ENCODE measurements at places on chromosomes 6 and 20. TPM values are rescaled to one million over a fixed set of nuclear protein-coding genes. Genes with fewer than 3 reads are reported as not detected.

- H3K4me3 ChIP-seq: no peak overlapping the region
- no peaks in the 10 kb centered on the region for H3K27me3 ChIP-seq
- DNase-seq: no peak
- H3K4me1 ChIP-seq: no peaks in the 10 kb centered on the region
- no peak overlapping the region for H3K27ac ChIP-seq
Measured at GRCh38 chr6:26388014-26388413, 5.1 kb downstream of the BTN2A2 start.

DNA sequence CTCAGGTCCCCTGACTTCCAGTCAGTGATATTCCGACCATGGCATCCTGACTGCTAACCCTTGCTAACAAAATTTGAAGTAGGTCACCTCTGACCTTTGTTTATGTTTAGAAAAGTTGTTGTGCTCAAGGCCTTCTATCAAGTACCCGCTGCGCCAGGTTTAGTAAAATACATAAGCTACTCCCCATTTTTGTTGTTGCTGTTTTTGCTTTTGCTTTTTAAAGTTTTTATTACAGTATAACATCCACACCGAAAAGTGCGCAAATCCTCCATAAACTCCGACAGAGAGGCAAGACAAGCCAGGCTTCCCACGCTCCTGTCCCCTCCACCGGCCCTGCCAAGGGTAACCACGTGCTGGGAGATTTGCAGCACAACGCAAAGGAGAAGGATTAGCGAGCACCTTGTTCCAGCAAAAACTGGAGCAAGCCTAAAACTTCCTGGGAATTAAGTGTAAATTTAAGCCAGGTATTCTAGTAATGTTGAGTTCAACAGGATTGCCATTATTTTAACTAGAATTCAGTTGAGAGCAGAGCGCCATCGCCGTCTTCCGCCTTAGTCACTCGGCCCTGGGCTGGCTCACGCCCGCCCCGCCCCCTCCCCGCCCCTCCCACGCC lies 17.8 kb upstream of the HMGN4 start:
- DNase-seq: peak; percentile 16
- peak overlapping the region; percentile 66 for H3K4me3 ChIP-seq
- peaks cover 26% of the 10 kb centered on the region for H3K4me1 ChIP-seq

DNA sequence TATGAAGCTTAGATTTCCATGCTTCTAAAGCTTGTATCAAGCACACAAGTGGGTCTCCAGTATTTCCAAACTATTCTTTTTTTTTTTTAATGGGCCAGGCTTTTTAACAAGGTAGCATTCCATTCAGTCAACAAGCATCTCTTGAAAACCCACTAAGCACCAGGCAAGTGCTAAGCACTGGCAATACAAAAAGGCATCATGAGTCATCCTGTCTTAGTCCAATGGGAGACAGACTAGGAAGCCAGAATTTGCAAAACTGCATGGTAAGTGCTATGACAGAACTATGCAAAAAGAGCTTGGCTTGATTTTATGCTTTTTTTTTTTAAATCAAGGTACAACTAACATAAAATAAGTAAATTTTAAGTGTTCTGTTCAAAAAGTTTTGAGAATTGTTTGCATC lies 109.3 kb upstream of the DST start:
- no peak overlapping the region for H3K4me3 ChIP-seq
- no peaks in the 10 kb centered on the region for H3K36me3 ChIP-seq
- no peak for DNase-seq
- no peaks in the 10 kb centered on the region for H3K27me3 ChIP-seq

GRCh38 chr6:106773522-106773921 lies 144.1 kb downstream of the QRSL1 start:
- DNase-seq: no peak
- no peak overlapping the region for H3K4me3 ChIP-seq
- no peaks in the 10 kb centered on the region for H3K4me1 ChIP-seq
- no peaks in the 10 kb centered on the region for H3K27me3 ChIP-seq
- H3K36me3 ChIP-seq: no peaks in the 10 kb centered on the region

DNA sequence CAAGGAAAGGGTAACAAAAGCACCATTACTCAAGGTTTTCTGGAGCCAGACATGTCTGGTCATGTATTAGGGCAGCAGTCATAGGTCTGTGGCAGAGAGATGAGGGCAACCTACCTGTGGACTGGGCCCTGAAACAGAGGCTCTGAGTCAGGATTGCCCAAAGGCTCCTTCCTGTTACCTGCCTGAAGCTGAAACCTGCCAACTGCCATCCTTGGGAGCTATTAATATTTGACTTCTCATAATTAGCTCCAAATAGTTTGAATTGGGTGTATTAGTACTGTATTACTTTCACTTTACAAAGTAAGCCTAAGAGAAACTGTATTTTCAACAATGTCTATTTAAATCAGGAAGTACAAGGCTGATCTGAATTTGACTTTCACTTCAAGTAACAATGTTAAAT lies 72.0 kb upstream of the TBX18 start:
- no peaks in the 10 kb centered on the region for H3K27me3 ChIP-seq
- H3K36me3 ChIP-seq: no peaks in the 10 kb centered on the region
- no peak for DNase-seq
- H3K27ac ChIP-seq: no peak overlapping the region

GRCh38 chr6:31836474-31837368 lies 9.2 kb downstream of the HSPA1B start:
- peak overlapping the region; percentile 88 for H3K27ac ChIP-seq
- peak overlapping the region; percentile 95 for H3K4me3 ChIP-seq
- H3K27me3 ChIP-seq: no peaks in the 10 kb centered on the region

DNA sequence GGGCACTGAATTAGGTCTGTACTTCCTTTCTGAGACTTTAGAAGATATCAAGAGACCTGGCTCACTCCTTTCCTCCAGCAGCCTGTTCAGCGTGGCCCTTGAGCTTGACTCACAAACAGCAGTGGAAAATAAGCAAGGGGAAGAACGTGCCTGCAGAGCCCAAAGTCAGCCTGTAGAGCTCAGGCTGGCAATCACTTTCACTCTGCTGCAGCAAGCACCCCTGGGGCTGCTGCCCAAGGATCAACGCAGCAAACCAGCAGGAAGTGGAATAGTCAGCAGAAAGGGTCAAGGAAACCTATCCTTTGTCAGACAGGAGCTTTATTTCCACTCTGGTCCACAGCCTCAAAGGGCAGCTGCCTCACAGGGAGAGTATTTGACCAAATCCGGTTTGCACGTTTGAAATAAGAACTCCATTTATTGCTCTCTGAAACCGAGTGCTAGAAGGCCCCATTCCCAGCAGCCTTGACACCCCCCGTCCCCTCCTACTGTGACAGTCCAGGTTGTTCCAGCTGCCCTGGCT lies 77.4 kb downstream of the PRDM1 start:
- H3K36me3 ChIP-seq: no peaks in the 10 kb centered on the region
- no peak overlapping the region for H3K27ac ChIP-seq
- H3K27me3 ChIP-seq: no peaks in the 10 kb centered on the region
- no peaks in the 10 kb centered on the region for H3K4me1 ChIP-seq
- no peak overlapping the region for H3K4me3 ChIP-seq

DNA sequence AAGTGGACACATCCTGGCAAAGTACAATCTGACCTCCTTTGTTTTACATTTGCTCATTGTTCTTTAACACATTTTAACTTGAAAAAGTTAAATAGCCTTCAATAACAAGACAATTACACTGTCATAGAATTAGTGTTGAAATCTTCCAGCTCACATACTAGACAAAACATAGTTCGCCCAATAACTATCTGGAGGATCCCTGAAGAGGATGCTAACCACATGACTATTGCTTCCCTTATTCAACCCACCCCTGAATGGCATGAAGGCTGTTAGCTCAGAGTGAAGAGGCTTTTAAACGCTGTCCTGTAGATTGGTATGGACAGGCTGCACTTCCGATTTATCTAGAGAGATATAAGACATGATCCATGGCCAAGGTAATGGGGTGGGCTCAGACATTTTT lies 15.0 kb upstream of the DSE start:
- no peaks in the 10 kb centered on the region for H3K27me3 ChIP-seq
- H3K36me3 ChIP-seq: no peaks in the 10 kb centered on the region
- H3K4me3 ChIP-seq: no peak overlapping the region
- H3K27ac ChIP-seq: no peak overlapping the region
- no peaks in the 10 kb centered on the region for H3K4me1 ChIP-seq

DNA sequence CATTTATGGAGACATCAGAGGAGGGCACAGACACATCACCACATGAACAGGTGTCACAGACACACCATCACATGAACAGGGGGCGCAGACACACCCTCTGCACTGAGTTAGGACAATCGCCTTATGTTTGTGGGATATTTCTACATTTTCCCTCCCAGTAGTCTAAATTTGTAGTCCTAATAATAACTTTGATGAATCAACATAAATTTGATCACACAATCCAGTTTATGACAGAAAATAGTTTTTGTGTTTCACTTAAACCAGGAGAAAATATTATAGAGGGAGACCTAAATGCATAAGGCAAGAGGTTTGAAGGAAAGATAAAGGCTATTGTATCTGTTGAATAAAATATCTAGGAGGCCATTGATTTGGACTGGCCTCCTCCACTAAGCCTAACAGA lies 195.7 kb downstream of the GPX5 start:
- no peaks in the 10 kb centered on the region for H3K36me3 ChIP-seq
- no peaks in the 10 kb centered on the region for H3K4me1 ChIP-seq
- no peak overlapping the region for H3K27ac ChIP-seq
- DNase-seq: no peak
- H3K4me3 ChIP-seq: no peak overlapping the region
- no peaks in the 10 kb centered on the region for H3K27me3 ChIP-seq

GRCh38 chr6:27970444-27970843 lies 13.4 kb downstream of the OR2B6 start:
- DNase-seq: no peak
- no peak overlapping the region for H3K4me3 ChIP-seq
- H3K36me3 ChIP-seq: no peaks in the 10 kb centered on the region
- no peak overlapping the region for H3K27ac ChIP-seq
- H3K4me1 ChIP-seq: no peaks in the 10 kb centered on the region

GRCh38 chr20:44038681-44039123 lies 124.0 kb downstream of the TOX2 start:
- peaks cover 20% of the 10 kb centered on the region for H3K27me3 ChIP-seq
- DNase-seq: no peak
- H3K4me1 ChIP-seq: no peaks in the 10 kb centered on the region
- H3K36me3 ChIP-seq: no peaks in the 10 kb centered on the region

- H3K27me3 ChIP-seq: no peaks in the 10 kb centered on the region
- H3K4me1 ChIP-seq: no peaks in the 10 kb centered on the region
- H3K4me3 ChIP-seq: no peak overlapping the region
- no peak overlapping the region for H3K27ac ChIP-seq
- no peaks in the 10 kb centered on the region for H3K36me3 ChIP-seq
Measured at GRCh38 chr20:20971810-20972209, 134.3 kb downstream of the LINC00237 start.

GRCh38 chr6:169650959-169651292 lies 50.9 kb downstream of the WDR27 start:
- no peak overlapping the region for H3K27ac ChIP-seq
- no peak for DNase-seq
- H3K4me1 ChIP-seq: no peaks in the 10 kb centered on the region

DNA sequence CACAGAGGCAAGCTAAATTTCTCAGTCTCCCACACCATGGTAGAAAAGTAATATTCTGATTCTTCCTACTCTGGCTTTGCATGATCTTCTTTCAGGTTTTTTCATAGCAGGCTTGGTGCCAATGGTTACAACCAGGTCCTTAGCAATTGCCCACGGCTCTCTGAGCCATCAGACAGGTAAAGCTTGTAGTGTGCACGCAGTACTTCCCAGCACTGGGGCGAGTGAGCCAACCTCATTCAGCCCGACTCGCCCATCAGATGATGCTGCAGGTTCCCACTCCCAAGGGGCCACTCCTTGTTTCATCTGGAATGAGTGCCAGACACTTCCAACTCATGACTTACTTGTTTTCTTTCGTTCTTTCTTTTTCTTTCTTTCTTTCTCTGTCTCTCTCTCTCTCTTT lies 78.3 kb downstream of the PERP start:
- no peaks in the 10 kb centered on the region for H3K4me1 ChIP-seq
- no peak for DNase-seq
- H3K36me3 ChIP-seq: no peaks in the 10 kb centered on the region
- H3K27me3 ChIP-seq: no peaks in the 10 kb centered on the region
- H3K27ac ChIP-seq: no peak overlapping the region

DNA sequence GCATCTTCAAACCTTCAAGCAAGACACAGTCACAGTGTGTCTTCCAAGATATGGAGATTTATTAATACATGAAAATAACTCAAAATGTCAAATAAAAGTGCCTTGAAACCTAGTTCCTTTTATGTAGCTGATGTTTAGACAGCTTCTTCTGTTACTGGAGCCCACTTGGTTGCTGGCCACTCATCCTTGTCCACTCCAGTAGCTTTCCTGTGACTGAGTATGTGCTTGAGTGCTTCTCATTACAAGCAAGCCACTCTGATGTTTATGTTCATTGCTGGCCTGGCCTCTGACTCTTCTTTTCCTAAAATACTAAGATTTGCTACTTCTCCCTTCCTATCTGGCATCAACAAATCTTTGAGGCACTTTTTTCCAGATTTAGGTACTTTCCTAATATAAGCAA lies 545.2 kb upstream of the MAN1A1 start:
- H3K4me1 ChIP-seq: no peaks in the 10 kb centered on the region
- no peaks in the 10 kb centered on the region for H3K27me3 ChIP-seq
- H3K36me3 ChIP-seq: no peaks in the 10 kb centered on the region
- H3K4me3 ChIP-seq: no peak overlapping the region
- DNase-seq: no peak
- H3K27ac ChIP-seq: no peak overlapping the region

DNA sequence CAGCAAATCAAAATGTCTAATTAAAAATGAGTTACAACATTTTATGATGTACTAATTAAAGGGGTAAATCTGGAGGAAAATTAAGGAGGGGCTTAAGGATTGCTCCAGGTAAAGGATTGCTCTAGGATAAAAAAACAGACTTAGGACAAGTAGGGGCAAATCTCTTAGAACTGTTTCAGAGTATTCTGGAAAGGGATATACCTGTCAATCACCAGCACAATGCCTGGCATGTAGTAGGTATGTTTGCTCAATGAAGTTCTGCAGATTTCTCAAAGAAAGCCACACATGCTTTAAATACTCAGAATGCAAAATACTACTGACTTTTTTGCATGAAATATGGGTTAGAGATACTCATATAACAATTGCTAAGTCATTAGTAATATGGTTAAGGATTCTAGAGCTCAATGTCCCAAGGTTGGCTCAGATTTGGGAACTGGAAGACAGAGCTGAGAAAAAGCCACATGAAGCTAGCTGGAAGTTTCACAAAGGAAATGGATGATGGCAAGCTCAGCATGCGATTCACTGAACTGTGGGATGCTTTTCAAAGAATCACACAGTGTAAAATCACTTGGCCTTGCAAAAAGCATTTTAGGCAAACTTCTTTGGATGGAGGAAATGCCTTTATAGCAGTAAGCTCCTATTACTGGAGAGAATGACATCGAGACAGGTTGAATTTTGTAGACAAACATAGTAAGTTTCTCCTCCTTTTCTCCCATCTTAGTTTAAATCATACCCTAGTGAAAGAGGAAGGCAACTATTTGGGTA lies 72.8 kb downstream of the MAP3K5 start:
- H3K27ac ChIP-seq: no peak overlapping the region
- no peak for DNase-seq
- H3K36me3 ChIP-seq: no peaks in the 10 kb centered on the region
- H3K4me3 ChIP-seq: no peak overlapping the region
- H3K4me1 ChIP-seq: peaks cover 13% of the 10 kb centered on the region
- no peaks in the 10 kb centered on the region for H3K27me3 ChIP-seq

Gene MDN1
- total RNA-seq: 13.5 TPM

Gene COL21A1
- total RNA-seq: 0.61 TPM

Gene SLC17A3
- total RNA-seq: not detected

Gene VARS1
- 39.2 TPM for total RNA-seq

Gene EDN1
- total RNA-seq: 9.6 TPM

Measured in gastrocnemius medialis (tissue), 4 donors.